ENCODE measurements at places on chromosomes 6 and 20.

DNA sequence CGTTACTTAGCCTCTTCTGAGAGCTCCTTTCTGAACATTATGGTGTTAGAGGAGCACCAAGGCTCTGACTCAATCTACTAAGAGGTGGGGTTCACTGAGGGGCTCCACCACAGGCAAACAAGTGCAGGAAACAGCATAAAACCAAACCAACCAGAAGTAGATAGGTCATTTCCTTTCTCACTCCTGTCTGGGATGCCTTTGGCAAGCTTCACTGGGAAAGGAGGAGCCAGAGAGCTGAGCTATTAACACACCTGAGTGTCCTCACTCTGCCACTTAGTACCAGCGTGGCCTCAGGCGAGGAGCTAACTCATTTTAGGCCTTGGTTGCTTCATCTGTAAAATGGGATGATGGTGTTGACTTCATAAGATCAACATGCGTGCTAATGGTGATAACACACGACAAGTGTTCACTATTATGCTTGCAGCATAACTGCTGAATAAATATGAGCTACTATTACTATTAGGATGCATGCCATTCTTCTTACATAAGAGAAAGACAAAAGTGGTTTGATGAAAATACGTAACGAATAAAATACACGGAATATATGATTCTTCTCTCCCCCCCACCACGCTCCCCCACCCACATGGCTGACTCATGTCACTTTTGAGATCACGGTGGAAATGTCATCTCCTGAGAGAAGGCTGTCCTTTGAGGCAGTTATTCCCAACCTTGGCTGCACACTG lies 185.4 kb downstream of the BCAS1 start:
- no peak for DNase-seq

DNA sequence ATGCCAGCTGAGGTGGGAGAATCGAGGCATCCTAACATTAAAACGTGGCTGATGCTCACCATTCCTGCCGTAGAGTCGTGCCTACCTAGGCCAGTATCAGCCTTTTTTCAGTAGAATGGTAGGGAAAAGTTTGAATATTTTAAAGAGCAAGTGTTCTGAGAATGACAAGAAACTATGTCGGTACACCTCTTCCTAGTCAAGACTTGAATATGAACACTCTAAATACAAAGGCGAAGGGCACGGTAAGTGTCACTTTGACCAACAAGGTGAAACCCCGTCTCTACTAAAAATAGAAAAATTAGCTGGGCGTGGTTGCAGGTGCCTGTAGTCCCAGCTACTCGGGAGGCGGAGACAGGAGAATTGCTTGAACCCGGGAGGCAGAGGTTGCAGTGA lies 1.0 kb downstream of the GINM1 start:
- DNase-seq: no peak

DNA sequence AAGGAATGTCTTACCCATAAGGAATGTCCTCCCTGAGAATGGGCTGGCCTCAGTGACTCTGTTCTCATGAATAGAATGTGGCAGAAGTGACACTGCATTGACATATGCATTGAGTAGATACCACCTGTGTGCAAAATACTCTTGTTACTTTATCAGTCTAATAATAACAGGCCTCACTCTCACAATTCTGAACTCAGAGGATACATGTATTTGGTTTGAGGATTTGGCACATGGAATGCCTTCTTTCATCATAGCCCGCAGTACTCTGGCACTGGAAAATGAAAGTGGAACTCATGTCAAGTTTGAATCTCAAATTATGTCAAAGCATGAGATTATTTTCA lies 52.9 kb upstream of the PLCB4 start:
- DNase-seq: no peak

DNA sequence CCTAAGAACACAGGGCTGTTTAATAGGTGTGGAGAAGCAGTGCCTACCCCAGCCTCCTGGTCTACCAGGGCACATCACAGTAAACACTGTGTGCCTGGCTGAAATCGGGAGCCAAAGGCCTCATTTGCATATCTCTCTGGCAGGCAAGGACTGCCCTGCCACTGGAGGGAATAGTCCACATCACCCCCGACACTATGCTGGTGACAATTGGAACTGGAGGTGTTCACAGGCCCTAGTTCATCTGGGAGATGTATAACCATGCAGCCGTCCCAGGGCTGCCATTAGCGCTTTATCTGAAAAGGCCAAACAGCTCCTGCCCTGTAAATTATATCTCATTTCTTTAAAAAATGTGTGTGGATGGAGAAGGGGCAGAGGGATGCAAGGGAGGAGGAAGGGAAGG lies 150.3 kb downstream of the LINC00237 start:
- DNase-seq: no peak

- peak; percentile 35 for DNase-seq
Observed at GRCh38 chr6:167799033-167799821, 27.5 kb upstream of the AFDN start.

GRCh38 chr6:149433881-149434280 lies 33.8 kb downstream of the SUMO4 start:
- no peak for DNase-seq

GRCh38 chr6:4668271-4669179 lies 107.7 kb upstream of the CDYL start:
- no peak for DNase-seq

- DNase-seq: no peak
Observed at GRCh38 chr6:123159861-123160260, 163.8 kb downstream of the CLVS2 start.

GRCh38 chr20:991850-992249 lies 10.3 kb downstream of the RSPO4 start:
- no peak for DNase-seq

GRCh38 chr6:11969092-11969491 lies 43.0 kb upstream of the HIVEP1 start:
- DNase-seq: no peak

GRCh38 chr6:133613211-133613610 lies 275.7 kb upstream of the TCF21 start:
- no peak for DNase-seq

DNA sequence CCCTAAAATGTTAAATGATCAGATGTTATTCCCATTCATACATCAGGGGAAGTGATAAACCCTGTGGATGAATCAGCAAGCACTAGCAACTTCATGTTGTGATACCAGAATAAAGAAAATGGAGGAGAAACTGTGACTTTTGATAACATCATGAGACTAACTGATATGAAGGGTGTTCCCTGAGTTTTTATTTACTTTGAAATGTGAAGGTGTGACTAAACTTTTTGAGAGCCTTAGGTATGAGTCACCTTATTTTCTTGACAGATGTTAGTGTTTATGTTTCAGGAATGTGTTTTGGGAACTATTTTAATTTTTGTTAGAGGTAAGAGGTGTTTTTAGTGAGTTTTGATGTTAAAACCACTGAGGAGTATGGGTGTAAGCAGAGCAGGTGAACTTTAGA lies 4.4 kb downstream of the PARD6B start:
- DNase-seq: no peak

GRCh38 chr20:32385541-32385940 lies 27.4 kb downstream of the ASXL1 start:
- no peak for DNase-seq

- DNase-seq: no peak
Observed at GRCh38 chr20:16107172-16107870, 465.9 kb downstream of the KIF16B start.

DNA sequence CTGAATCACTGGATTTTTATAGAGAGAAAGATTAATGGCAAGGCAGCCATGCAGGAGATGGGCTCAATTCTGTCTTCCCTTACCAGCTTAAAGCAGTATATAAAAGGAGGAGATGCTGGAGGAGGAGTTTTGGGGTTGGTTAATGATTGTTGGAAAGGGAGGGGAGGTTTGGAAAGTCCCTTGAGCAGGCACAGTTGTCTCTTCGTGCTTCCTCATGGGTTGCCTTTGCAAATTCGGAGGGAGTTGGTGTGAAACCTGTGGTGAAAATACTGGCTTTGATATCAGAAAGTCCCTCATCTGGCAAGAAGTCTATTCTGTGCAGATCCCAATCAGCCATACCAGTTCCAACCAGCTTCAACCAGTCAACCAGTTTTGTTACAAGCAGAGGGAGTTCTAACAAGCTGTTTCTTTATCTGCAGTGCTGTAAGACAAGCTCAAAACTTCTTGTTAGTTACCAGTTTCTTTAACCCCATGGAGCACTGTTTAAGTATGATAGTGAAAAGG lies 107.0 kb downstream of the HIVEP1 start:
- DNase-seq: no peak

All from SHP77 treated with DMSO at 0.1 percent for 48 hours (cell line).